ENCODE measurements at places on chromosomes 3 and 15. TPM values are rescaled to one million over a fixed set of nuclear protein-coding genes. Genes with fewer than 3 reads are reported as not detected.

The CCDC39 gene
- 0.27 TPM for total RNA-seq

The SPTBN5 gene
- total RNA-seq = 0.57 TPM

The STAB1 gene
- 0.90 TPM for total RNA-seq

The MTFMT gene
- 14.1 TPM for total RNA-seq

The PPM1M gene
- 42.4 TPM for total RNA-seq

The OXSM gene
- 7.6 TPM for total RNA-seq

The TRIP4 gene
- 11.8 TPM for total RNA-seq

The SEMA3G gene
- total RNA-seq = not detected

The LMAN1L gene
- not detected for total RNA-seq

The PLSCR2 gene
- not detected for total RNA-seq

The PRSS50 gene
- total RNA-seq = not detected

The ALDH1L1 gene
- total RNA-seq = 0.18 TPM

The MRAS gene
- 31.2 TPM for total RNA-seq

The FAIM gene
- 6.0 TPM for total RNA-seq

The NECTIN3 gene
- total RNA-seq = 53.9 TPM

The SCN11A gene
- 0.25 TPM for total RNA-seq

The AMT gene
- 3.3 TPM for total RNA-seq

The PRR20G gene
- total RNA-seq = not detected

The CPNE9 gene
- total RNA-seq = not detected

The LCMT2 gene
- total RNA-seq = 10.2 TPM

The LTF gene
- total RNA-seq = not detected

The RAB5A gene
- 13.7 TPM for total RNA-seq

The XIRP1 gene
- total RNA-seq = 0.09 TPM

The BNC1 gene
- 0.27 TPM for total RNA-seq

The CCR1 gene
- total RNA-seq = 0.90 TPM

The LINGO1 gene
- total RNA-seq = not detected

The TTLL13 gene
- total RNA-seq = 0.09 TPM

The NR2F2 gene
- 15.5 TPM for total RNA-seq

All from fibroblast of the aortic adventitia (primary cell).